Activated T-cell treated with anti-CD3 and anti-CD28 coated beads for 48 hours (primary cell): ENCODE measurements at places on chromosomes 3 and 15.

- DNase-seq = no peak
These were observed 3.2 kb downstream of the SLC6A6 start for GRCh38 chr3:14405360-14406238.

DNA sequence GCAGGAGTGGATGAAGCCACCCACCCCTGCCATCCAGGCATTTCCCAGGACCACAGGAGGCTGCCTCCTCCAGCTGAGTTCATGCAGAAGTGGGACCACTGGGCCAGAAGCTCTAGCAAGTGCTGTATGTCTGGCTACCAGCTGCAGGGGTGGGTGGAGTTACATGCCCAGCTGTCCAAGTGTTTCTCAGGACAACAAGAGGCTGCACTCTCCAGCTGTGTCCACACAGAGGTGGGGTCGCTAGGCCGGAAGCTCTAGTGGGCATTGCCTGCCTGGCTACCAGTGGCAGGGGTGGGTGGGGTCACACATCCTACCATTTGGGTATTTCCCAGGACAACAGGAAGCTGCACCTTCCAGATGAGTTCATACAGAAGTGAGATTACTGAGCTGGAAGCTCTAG, 234.0 kb upstream of the PPP2R3A start:
- DNase-seq = no peak

GRCh38 chr15:36506733-36507356, 72.6 kb upstream of the CDIN1 start:
- DNase-seq = no peak

GRCh38 chr3:12884790-12885582, 43.6 kb upstream of the RPL32 start:
- no peak for DNase-seq

GRCh38 chr15:65204236-65204930, 6.9 kb downstream of the CILP start:
- DNase-seq = no peak

DNA sequence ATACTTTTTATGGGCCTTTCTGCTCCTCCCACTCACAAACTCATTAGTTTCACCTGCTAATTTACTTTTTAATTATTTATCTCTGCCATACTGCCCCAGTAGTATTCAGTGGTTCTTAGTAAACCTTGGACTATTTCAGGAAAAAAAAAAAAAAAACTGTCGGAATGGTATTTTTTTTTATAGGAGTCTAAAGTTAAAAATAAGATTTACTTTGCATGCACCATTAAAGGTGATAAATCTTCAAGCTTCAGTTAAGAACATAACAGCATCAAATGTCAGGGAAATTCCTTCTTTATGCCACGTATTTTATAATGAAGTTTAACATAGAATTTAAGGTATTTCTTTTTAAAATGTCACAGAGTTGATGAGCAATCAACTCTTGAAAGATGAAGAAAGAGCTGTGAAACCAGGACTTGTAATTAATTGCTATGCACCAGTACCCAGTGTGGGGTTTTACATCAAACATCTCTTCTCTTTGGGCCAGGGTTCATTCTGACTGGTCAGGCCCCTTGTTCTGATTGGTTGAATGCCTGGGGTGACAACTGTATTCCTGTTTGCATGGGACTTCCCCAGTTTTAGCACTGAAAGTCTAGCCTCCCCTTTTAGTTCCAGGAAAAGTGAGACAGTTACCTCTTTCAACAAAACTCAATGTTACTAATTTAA, 40.3 kb upstream of the PTPRG start:
- peak; percentile 25 for DNase-seq

DNA sequence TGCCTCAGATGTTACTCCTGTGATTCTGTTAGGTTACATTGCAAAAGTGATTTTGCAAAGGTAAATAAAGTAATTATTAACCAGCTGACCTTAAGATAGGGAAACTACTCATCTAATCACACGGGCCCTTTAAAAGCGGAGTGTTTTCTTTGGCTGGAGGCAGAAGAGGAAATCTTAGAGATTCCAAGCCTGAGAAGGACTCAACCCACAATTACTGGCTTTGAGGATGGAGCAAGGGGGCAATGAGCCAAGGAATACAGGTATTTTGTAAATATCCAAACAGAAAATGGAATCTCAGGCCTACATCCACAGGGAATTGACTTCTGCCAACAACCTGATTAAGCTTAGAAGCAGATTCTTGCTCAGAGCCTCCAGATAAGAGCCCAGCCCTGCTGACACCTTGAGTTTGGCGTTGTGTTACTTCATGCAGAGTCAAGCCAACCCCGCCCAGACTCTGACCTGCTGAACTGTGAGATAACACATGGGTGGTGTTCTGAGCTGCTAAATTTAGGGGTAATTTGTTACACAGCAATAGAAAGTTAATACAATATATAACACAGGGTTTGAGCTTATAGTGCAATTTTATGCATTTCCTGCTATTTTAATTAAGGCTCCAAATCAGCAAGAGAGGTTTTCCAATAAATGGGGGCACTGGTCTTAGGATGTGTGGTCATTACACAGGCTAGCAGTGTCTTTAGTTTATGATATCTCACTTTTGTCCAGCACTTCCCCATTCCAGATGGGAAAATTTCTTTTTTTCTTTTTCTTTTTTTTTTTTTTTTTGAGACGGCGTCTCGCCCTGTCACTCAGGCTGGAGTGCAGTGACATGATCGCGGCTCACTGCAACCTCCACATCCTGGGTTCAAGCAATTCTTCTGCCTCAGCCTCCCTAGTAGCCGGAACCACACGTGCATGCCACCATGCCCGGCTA, 19.5 kb downstream of the NFKBIZ start:
- DNase-seq = no peak

GRCh38 chr3:180684807-180685206, 5.5 kb upstream of the CCDC39 start:
- DNase-seq = no peak

GRCh38 chr15:55074431-55074830, 122.3 kb downstream of the RSL24D1 start:
- DNase-seq = no peak

- no peak for DNase-seq
These were observed 143.2 kb downstream of the DOCK3 start for GRCh38 chr3:50817756-50818529.

DNA sequence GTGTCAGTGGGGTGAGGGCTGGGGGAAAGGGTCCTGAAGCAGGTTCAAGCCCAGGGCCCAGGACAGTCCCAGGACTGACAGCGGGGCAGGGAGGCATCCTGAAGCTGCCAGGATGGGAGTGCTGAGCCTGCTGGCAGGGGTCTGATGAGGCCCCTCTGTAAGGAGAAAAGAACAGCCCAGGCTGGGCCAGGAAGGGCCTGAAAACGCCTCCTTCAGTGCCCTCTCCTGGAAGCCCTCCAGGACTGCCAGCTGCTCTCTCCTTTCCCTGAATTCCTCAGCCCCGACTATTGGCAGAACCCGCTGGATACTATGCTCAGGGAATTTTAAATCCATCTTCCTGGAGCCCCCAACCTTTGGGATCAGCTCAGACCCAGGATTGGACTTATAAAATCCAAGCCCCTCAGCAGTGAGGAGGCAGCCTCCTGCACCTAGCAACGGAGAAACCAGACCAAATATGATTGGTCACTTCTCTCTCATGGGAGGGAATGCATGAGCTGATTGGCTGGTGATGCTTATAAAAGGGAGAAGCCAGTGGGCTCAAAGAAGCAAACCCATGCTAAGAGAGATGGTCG, 203.5 kb upstream of the LINGO1 start:
- DNase-seq = no peak

DNA sequence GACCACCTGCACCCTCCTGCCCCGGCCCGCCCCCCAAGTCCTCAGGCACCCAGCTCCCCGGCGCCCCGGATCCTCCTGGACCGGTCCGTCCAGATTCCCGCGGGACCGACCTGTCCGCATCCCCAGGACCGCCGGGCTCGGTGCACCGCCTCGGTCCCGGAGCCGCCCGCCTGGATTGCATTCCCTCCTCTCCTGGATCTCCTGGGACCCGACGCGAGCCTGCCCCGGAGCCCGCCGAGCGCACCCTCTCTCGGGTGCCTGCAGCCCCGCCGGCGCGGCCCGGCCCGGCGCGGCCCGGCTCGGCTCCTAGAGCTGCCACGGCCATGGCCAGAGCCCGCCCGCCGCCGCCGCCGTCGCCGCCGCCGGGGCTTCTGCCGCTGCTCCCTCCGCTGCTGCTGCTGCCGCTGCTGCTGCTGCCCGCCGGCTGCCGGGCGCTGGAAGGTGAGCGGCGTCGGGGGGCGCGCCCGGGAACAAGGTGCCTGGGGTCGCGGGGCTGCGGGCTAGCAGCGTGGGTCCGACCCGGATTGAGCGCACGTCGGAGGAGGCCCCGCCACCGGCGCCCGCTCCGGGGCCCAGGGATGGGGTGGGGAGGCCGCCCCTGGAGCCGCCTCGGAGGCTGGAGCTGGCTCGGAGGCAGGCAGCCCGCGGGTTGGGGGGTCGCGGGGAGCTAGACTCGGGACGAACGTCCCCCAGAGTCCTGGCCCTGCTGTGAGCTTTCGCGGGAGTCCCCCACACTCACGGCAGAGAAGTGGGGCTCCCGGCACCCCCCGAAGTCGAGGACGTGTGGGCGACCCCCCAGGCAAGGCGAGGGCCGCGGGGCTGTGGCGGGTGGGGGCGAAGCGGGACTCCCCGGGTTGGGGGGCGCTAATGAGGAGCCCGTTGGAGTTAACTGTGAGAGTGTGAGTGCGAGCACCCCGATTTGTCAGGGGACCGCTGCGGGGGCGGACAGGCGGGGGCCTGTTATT, 610 bp downstream of the EPHB3 start:
- no peak for DNase-seq

DNA sequence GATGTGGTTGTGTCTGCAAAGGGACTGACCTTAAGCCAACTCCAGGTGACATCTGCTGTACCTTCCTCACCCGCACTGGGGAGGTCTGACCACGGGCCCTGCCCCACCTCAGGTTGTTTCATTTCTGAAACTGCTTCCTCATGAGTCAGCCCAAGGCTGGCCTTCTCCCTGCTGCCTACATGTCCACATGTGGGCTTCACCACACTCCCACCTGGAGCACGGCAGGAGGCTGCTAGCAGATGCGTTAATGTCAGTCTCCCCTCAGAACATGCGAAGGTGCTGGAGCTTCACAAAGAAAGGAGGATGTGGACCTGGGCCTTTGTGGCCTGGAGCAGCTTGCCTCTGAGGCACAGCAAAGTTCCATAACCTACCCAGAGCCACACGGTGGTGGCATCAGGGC, 69.4 kb upstream of the PLXNA1 start:
- DNase-seq = no peak

DNA sequence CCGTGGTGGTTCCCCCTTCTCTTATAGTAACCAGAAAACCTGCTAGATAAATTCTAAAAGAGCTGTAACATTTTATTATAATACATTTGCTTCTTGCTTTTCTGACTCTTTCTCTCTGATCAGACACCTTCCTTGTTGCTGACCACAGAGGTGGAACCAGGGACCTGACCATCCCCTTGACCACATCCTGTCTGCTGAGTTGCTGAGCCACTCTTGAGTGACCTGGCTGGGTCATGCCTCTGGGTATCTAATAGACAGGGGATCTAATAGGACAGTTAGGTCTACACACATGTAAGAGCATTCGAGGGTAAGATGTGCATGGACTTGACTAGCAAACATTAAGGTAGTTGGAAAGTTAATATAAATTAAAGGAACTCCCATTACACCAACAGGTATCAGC, 22.8 kb upstream of the TRIM59 start:
- DNase-seq = no peak

DNA sequence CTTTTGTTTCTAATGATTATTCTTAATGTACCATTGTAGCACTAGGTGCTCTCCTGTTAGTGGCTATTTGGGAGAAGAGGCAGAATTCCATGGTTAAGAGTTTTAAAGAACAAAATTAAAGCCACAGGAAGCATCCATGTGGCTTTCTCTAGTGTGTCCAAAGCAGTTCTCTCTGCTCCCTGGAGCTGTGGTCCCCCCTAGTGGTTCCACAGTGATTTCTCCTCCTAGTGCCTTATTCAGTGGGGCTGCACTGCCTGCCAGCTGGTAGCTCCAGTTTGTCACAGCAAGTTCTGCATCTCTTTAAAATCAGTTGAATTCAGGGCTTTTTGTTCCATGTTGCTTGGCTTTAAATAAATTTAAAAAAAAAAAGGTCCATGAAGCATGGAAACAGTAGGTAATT, 39.6 kb upstream of the FAM98B start:
- no peak for DNase-seq

- DNase-seq = no peak
These were observed 149.8 kb downstream of the ROBO2 start for GRCh38 chr3:77189684-77190083.

GRCh38 chr15:36844534-36844998, 255.8 kb downstream of the MEIS2 start:
- no peak for DNase-seq

- DNase-seq = no peak
These were observed 1.9 kb upstream of the TMCO5A start for GRCh38 chr15:37932549-37932948.

- DNase-seq = no peak
These were observed 34.9 kb downstream of the FLNB start for GRCh38 chr3:58042947-58043707.

GRCh38 chr3:156317462-156318074, 197.2 kb downstream of the KCNAB1 start:
- DNase-seq = no peak

DNA sequence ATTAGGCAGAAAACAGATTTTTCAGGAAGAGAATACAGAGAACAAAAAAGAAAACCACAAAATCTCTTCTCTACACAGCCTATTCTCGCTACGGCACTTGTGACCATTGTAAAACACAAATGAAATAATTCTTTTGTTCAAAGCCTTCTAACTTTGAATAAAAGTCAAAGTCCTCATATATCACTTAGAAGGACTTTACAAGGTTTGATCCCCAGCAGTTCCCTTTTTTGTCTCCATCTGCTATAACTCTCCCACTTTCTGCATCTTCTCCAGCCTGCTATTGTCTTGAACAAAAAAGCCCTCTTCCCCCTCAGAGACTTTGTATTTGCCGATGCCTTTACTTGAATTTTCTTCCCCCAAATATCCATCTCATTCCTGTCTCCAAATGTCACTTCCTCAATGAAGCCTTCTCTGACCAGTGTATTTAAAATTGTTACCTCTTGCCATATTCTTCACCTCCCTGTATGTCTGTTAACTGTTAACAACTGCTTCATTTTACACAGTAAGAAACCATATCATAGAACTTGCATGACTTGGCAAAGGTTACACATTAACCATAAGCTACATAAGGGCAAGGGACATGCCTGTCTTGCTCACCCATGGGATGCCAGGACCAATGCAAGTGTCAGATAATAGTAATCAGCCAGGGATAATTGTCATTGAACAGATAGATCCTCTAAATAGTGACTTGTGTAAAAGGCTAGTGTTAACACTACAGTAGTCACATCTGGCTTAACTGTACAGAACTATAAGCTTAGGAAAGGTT, 122.4 kb downstream of the CBLB start:
- no peak for DNase-seq

DNA sequence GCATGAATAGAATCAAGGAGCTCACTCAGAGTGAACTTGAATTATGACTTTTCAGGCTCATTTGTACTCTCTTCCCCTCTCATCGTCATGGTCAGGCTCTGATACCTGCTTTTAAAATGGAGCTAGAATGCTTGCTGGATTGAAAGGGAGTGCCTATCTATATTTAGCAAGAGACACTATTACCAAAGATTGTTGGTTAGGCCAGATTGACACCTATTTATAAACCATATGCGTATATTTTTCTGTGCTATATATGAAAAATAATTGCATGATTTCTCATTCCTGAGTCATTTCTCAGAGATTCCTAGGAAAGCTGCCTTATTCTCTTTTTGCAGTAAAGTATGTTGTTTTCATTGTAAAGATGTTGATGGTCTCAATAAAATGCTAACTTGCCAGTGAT, 9.6 kb downstream of the CCNDBP1 start:
- DNase-seq = no peak
